Activated T-cell treated with anti-CD3 and anti-CD28 coated beads, Interleukin-2, amount 50 U/mL, for 24 hours (primary cell): ENCODE measurements at places on chromosomes 6 and 20.

- peak; percentile 83 for DNase-seq
These were observed 76.2 kb downstream of the ATXN1 start for GRCh38 chr6:16684896-16685554.

GRCh38 chr6:77561768-77562314 lies 91.0 kb upstream of the MEI4 start:
- DNase-seq: no peak

DNA sequence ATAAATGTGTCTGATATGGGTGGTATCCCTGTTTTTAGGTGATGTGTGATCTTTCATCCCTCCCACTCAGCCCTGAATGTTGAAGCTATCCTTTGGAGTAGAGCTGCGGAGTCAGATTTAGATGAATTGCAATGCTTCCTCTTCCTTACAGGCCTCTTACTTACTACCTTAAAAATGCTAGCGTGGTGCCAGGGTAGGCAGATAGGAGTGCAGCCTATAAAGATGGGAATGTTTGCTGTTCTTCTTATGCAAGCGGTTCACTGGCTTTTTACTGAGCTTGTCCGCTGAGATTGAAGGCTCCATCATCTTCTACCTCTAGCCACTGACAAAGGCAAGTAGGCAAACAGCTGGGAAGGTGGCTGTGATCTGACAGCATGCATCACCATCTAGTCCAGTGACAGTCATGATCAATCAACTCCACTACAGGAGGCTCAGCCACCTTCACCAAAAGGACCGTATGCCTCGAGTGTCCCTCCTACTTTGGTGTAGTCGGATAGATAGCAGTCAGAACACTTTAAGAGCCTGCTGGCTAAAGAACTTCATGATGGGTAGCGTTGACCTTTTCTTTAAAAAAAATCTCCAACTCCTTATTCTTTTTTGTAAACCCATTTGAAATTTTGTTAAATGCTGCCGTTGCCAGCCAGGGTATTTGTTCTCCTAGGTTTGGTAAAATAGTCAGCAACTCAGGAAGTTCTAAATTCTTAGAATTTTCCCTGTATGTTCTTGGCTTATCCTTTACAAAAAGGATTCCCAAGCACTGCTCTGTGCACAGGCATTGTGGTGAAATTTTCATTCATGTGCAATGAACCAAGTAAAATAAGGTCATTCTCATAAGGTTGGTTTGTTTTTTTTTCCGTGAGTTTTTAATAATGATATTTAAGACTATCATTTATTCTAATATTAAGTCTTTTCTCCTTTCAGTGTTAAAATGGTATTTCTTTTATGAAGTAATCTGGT lies 169.6 kb downstream of the MTHFD1L start:
- DNase-seq: no peak

- DNase-seq: no peak
These were observed 234.9 kb downstream of the KCNQ5 start for GRCh38 chr6:72856801-72857200.

DNA sequence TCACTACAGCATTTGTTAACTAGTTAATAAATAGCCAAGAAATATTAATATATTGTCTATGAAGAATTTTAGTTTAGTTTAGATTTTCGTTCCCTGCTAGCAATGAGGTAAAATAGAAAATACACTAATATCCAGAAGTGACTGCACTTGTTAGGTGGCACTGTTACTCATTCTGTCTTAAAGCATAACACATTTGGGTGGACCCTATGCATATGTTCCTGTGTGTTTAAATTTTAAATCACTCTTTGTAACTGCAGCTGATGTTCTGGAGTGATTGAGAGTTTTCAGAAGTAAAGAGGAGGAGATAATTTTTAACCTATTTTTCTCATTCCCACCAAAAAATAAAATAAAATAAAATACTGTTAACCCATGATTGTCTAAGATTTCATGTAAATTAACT lies 73.9 kb upstream of the SOX4 start:
- DNase-seq: no peak

GRCh38 chr6:145609521-145609920 lies 125.8 kb downstream of the EPM2A start:
- DNase-seq: no peak

- no peak for DNase-seq
These were observed 50.2 kb downstream of the HDAC2 start for GRCh38 chr6:113920663-113921267.

DNA sequence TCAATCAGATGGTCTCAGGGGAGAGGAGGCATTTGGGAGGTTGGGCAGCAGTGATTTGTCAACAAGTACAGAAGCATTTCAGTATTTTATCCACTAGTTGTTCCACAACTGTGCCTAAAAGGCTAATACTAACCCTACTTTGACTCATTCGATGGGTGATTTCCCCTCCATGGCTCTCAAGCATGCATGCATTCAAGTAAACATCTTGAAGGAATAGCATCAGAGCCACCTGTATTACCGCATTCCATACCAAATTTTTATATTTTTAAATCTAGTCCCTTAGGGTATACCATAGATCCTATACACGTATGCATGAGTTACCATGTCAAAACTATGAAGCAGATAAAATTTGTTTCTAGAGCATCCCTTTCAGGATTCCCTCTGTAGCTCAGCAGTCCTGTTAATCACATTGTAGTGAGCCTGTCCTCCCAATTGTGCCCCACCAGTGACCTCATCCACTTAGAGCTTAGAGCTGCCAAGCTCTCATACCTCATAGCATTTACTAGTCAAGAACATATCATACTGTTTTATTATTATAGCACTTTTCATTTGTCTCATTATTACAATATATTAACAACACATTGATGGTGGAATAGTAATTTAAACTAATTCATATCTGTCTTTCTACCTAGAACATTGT lies 213.8 kb downstream of the LAMA2 start:
- no peak for DNase-seq

DNA sequence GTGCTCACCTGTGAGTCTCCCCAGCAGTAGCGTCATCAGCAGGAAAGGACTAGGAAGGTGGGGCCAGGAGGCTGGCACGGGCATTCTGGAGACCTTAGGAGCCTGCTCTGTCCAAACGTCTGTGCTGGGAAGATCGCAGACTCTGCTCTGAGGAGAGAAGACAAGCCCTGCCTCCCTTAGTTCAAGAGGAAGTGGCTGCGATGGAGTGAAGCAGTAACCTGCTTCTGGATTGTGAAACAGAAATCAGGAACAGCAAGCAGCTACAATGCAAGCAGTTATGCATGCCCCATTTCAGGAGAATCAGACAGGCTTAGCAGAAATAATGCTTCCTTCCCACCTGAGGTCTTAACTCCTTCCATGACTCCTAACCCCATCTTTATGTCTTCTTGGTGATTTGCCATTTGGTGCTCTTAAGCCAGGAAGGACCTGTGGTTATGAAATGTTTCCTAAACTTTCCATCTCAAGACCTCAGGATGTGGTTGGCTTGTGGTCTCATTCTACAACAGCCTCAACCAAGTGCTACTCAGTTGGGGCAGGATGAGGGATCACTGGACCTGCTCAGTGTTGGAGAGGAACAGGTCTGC lies at the start of gene SIRPB1:
Gene SIRPB1, minus strand, starts transcription at position 149 of the 584 bp plus-strand sequence. Its CDS starts 65 bp downstream, at position 84.
- DNase-seq: peak; percentile 39

DNA sequence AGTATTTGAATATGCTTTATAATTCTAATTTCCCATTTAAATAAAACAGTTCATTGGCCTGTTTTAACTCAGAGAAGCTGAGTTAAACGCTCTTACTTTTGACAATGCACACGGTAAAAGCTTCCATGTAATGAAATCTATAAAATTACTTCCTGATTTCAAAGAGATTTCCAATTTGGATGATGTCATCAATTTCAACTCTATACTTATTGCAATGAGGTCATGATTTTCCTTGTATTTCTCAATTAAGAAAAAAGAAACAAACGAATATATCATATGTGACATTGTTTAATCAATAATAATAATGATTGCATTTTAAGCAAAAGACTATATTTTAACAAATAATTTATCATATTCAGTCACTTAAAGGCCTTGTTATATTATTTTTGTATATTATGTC lies 926.1 kb upstream of the MANEA start:
- DNase-seq: no peak

DNA sequence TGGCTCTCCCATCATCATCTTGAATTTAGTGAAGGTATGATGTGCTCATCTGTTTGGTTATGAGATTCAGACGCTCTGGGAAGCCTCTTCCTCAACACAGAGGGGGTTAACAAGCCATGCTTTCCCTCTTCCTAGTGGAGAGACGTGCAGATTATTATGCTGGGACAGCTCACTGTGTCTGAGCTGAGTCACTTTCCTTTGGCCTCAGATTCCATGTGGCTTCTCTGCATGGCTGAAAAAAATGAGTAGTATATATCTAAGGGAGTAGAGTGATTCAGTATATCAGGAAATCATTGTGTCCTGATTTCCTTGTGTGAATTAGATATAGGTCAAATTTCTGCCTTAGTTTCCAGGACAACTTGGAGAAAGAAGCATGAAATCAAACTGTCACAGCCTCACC lies 52.6 kb downstream of the FIG4 start:
- DNase-seq: no peak

- no peak for DNase-seq
These were observed 29.1 kb upstream of the RGS17 start for GRCh38 chr6:153160221-153160620.

DNA sequence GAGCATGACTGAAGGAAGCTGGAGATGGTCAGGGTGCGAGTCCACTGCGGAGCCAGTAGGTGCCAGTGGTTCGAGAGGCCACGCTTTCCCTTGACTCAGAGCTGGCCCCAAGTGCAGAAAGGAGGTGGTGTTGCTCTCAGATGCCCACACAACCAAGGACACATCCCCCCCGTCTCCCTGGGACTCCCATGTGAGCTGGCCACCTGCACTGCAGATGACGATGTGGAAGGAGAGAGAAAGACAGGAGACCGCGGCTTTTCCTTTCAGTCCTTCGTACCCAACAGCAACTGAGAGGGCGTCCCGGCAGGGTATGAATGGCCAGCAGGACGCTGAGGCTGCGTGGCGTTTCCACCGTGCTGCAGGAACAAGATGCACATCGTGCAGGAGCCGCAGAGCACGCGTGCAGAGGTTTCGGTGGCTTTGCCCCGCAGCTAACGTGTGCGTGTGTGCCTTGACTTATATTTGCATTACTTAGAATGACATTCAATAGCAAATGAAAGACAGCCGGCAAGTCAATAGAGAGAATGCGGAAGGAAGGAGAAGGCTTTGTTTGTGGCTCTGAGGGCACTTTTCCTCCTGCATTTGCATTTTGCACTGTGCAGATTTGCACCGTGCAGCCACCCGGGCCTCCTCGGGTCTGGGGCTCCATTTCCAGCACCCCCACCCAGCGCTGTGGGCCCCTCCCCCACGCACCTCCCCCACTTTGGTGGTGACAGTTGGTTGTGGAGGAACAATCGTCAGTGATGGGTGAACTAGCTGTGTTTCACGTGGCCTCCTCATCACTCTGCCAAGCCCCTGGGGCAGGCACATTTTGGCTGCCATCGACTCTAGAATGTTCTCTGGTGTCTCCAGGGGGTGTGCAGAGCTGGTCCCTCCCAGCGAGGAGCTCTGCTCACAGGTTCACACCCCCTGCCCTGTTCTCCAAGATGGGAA lies 26.4 kb upstream of the BHLHE23 start:
- no peak for DNase-seq
